ENCODE measurements at places on chromosomes 12 and 14.

- no peak for DNase-seq
These were observed 22.1 kb upstream of the SYCP3 start for GRCh38 chr12:101761350-101761749.

DNA sequence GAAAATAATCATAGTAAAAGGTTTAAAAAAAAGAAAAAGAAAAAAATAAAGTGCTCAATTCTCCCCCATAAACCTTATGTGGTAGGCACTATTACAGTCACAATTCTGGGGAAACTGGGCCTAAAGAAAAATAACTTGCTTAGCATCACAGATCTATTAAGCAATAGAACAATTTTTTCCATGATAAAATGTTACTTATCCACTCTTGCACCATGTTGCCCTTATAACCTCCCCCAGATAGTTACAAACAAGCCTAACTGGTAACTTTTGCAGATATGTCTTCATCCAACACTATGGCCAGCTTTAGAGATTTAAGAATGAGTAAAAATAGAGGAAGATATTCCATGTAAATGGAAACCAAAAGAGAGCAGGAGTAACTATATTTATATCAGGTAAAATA, 164.8 kb downstream of the DUSP6 start:
- DNase-seq: no peak

GRCh38 chr12:112901271-112901670, 5.5 kb upstream of the OAS1 start:
- DNase-seq: no peak

- DNase-seq: no peak
These were observed 212.9 kb upstream of the SFSWAP start for GRCh38 chr12:131497966-131498365.

DNA sequence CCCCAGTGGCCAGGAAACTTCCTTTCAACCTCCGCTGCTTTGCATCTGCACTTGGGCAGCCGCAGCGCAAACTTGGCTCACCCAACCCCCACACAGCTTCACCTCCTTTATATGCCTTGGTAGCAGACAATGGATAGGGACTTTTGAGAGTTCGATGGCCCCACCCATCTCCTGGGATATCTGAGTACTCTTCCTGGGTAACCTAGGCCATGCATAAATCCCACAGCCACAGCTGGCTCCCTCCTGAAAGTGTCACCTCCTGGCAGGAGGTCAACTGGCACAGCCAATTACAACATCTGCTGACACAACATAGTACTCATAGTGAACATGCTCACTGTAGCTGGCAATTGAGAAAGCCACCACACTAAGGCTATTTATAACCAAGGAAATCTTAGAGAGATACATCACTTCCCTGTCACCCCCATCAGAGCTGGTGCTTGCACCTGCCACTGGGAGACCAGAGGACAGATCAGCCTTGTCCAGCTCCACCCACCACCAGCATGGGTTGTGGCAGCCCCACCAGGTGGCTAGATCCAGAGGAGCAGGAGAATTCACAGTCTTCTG, 410.0 kb downstream of the SYT1 start:
- no peak for DNase-seq
